GM03348 (cell line): ENCODE measurements at places on chromosomes 5 and 9.

DNA sequence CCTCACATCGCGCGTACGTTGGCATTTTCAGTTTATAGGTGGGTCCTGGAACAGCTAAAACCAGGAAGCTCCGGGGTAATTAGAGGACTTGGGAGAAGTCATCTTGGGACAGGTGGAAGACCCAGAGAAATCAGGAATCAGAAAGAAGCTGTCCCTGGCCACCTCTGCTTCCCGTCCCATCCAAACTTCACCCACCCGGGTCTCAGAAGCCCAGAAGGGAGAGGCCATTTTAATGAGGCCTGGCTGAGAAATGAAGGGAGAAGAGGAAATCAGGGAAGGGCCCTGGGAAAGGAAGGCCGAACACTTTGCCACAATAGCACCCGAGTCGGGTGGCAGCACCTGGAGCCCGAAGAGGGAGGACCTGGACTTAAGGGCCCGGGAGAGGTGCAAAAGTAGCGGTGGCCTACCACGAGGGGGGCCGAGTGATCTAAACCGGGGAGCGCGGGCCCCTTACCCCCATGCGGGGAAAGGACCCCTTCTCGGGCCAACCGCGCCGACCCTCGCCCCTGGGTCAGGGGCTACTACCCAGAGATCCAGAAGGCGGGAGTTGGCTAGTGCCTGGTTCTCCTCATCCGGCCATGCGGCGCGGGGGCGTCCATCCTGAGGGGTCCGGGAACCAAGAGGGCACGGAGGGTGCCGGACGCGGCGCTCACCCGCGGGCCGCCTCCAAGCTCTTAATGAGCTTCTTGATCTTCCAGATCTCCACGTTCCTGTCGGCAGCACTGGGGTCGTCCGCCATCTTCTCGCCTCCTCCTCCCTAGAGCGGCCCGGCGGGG is 668 bp downstream of the ETF1 start:
- peak; percentile 10 for DNase-seq

GRCh38 chr9:130997925-130998596 is 10.9 kb upstream of the LAMC3 start:
- DNase-seq: peak; percentile 95

- DNase-seq: peak; percentile 67
Measured at GRCh38 chr9:119026120-119026519, 343.1 kb downstream of the BRINP1 start.

DNA sequence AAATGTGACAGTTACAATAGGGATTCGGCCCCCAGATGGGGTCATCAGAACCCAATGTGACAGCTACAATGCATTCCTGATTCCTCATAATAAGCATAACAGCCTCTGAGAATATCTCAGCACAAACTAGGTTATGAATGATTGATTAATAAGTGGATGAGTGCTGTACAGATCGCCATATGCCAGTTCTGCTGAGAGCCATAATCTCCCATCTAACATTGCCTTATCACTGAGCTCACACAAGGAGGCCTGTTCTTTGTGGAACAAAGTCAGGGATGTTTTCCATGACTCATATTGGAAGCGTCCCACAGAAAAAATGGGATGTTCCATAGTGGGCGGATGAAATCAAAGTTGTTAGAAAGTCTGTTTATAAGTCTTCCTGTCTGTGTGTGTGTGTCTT is 89.6 kb downstream of the KIF4B start:
- peak; percentile 25 for DNase-seq

- DNase-seq: no peak
Measured at GRCh38 chr9:106911951-106912350, 49.0 kb downstream of the ZNF462 start.
